ENCODE measurements at places on chromosomes 2 and 18.

DNA sequence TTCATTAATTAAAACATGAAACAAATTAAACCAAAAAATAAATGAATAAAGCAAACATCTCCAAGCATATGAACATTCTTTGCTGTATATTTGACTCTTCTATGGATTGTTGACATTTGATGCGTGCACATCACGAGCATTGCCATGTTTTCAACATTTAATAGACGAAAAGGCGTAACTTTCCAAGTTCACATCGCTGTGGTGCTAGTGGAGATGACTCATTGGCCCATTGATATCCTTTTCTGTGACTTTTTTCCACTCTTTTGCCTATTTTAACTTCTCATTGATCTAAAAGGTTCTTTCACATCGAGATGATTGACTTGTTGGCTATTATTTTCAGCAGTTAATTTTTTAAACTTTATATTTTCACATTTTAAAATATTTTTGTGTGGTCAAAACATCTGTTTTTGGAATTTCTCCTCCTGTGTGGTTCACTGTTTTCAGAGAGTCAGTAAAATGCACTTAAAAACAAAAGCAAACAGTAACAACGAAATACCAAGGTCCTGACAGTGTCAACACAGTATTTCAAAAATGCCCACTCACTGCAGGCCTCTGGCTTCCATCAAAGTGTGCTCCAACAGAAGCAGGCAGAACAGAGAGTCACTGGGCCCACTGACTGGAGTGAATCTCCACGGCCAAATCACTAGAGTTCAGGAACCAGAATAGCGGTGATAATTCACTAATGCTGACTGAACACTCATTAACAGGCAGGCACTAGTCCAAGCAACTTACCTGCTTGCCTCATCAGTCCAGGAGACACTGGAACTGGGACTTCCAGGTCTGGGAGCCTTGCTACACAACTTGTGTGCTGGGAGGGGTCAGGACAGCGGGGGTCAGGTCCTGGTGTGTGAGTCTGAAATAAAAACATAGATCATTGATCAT, 372.2 kb upstream of the SMIM21 start:
- DNase-seq: no peak
- no peaks in the 10 kb centered on the region for H3K36me3 ChIP-seq
- no peak overlapping the region for H3K4me3 ChIP-seq
- no peak overlapping the region for H3K27ac ChIP-seq

GRCh38 chr2:226683944-226684562, 115.6 kb downstream of the IRS1 start:
- H3K27me3 ChIP-seq: peaks cover 7% of the 10 kb centered on the region
- no peak for DNase-seq
- no peak overlapping the region for H3K27ac ChIP-seq

- H3K27me3 ChIP-seq: no peaks in the 10 kb centered on the region
- no peaks in the 10 kb centered on the region for H3K36me3 ChIP-seq
- no peak overlapping the region for H3K27ac ChIP-seq
- no peak overlapping the region for H3K4me3 ChIP-seq
- DNase-seq: peak; percentile 47
These were observed 45.0 kb upstream of the CREB1 start for GRCh38 chr2:207484444-207485391.

DNA sequence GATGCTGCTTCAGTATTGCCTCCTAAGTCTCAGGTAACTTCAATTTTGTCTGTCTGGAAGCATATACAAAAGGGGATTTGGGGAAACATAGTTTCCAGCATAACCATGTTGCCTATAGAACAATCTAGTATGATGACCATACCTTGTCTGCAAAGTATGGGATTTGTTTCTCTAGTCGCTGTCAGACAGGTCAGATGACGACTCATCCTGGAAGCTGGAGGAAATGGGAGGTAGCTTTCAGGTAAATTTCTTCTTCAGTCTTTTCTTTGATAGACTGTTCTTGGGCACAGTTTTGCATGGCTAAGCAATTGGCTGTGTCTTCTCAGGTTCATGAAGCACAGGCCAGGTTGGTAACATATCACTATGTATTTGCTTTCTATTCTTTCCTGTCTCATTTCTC, 2.8 kb upstream of the OSBPL6 start:
- DNase-seq: no peak
- peaks cover 12% of the 10 kb centered on the region for H3K27me3 ChIP-seq
- H3K4me1 ChIP-seq: peaks cover 12% of the 10 kb centered on the region
- no peaks in the 10 kb centered on the region for H3K36me3 ChIP-seq
- no peak overlapping the region for H3K27ac ChIP-seq

DNA sequence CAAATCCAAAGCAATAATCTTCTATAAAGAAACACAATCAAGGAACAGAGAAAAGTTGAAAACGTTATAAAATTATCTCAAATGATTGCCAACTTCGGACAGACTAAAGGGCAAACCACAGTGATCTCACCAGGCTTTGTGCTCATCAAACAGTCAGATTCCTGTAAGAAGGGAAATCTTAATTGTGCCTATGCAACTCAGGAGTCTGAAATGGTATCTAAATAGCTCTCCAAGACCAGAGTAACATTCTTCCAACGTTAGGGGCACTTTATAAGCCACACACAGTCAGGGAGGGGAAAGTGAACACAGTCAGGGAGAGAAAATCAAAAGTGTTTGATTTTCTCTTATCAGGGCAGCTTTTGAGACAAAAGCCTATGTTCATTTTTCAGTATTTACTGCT, 29.4 kb downstream of the PLEKHM3 start:
- H3K27me3 ChIP-seq: no peaks in the 10 kb centered on the region
- no peak overlapping the region for H3K4me3 ChIP-seq
- H3K4me1 ChIP-seq: peaks cover 23% of the 10 kb centered on the region
- no peak for DNase-seq

- H3K4me3 ChIP-seq: no peak overlapping the region
- H3K4me1 ChIP-seq: peaks cover 4% of the 10 kb centered on the region
- H3K27me3 ChIP-seq: no peaks in the 10 kb centered on the region
- H3K27ac ChIP-seq: no peak overlapping the region
- no peak for DNase-seq
- peaks cover 4% of the 10 kb centered on the region for H3K36me3 ChIP-seq
These were observed 81.6 kb downstream of the NDUFA10 start for GRCh38 chr2:239943571-239943970.

DNA sequence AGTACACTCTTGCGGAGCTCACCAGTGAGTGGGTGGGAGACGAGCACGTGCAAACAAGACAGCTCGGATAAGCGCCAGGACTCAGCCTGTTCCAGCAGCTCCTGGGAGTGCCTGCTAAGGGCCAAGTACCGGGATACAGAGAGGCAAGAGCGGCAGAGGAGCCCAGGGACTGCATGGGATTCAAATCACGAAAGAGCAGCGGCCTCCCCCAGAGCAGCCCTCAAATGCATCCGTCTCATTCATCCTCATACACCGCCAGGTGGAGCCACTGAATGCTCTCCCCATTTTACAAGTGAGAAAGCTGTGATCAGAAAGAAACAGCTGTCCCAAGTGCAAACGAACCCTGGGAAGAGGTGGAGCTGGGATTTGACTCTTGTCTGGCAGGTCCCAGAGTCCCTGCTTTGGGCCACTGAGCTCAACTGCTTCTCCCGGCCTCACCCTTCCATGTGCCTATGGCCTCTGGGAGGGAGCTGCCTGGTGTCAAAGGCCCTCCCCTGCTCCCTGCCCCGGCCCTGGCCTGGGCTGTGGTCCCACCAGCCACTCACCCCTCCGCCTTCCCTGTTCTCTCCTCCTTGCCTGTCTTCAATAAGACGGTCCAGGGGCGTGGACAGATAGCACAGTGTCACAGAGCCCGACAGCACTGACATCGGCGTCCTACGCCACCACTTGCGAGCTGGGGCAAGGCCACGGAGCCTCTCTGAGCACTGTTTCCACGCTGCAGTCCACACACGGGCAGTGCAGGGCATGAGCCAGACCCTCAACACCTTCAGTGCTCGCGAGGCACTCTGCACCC, 72.8 kb upstream of the TAF1B start:
- H3K36me3 ChIP-seq: no peaks in the 10 kb centered on the region
- peaks cover 10% of the 10 kb centered on the region for H3K27me3 ChIP-seq
- no peak for DNase-seq
- H3K27ac ChIP-seq: no peak overlapping the region
- no peak overlapping the region for H3K4me3 ChIP-seq

- no peak overlapping the region for H3K27ac ChIP-seq
- no peaks in the 10 kb centered on the region for H3K27me3 ChIP-seq
- no peaks in the 10 kb centered on the region for H3K36me3 ChIP-seq
- H3K4me1 ChIP-seq: peaks cover 2% of the 10 kb centered on the region
These were observed 12.2 kb downstream of the SCN1A start for GRCh38 chr2:166115589-166115988.

- H3K27ac ChIP-seq: no peak overlapping the region
- H3K27me3 ChIP-seq: peaks cover 3% of the 10 kb centered on the region
- no peak for DNase-seq
- no peaks in the 10 kb centered on the region for H3K36me3 ChIP-seq
These were observed 113.9 kb downstream of the MTX2 start for GRCh38 chr2:176383100-176383499.

DNA sequence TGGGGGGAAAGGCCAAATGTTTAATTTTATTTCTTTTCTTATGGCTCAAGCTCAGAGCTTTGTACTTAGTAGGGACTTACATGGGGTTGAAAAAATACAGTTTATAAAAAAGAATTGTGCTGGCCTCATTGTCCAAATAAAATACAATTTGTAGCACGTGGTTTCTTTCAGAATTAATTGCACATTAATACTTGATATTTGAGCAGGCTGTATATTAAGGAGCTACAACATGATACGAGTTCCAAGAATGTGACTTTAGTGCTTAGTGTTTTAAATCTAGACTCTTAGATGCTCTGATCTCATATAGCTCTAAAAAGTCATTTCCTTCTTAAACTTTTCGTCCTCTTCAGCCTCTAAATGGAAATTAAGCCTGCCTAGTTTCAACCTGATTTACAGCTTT, 46.4 kb upstream of the RASGRP3 start:
- H3K4me1 ChIP-seq: no peaks in the 10 kb centered on the region
- no peak for DNase-seq
- peaks cover 4% of the 10 kb centered on the region for H3K27me3 ChIP-seq
- H3K27ac ChIP-seq: no peak overlapping the region
- H3K36me3 ChIP-seq: no peaks in the 10 kb centered on the region
- no peak overlapping the region for H3K4me3 ChIP-seq

DNA sequence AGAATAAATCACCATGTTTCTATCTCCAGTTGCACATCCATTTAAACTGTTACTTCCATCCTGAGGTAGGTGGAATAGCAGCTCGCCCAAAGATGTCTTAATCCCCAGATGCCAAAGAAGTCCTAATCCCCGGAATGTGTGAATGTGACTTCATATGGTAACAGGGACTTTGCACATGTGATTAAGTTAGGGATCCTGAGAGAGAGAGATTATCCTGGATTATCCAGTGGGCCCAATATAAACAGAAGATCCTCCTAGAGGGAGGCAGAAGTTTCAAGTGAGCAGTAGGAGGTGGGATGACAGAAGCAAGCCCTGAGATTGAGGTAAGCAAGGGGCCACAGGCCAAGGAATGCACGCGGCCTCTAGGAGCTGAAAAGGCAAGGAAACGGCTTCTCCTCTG, 19.8 kb downstream of the CREG2 start:
- no peaks in the 10 kb centered on the region for H3K36me3 ChIP-seq
- no peaks in the 10 kb centered on the region for H3K27me3 ChIP-seq
- DNase-seq: no peak
- no peak overlapping the region for H3K4me3 ChIP-seq
- H3K4me1 ChIP-seq: peaks cover 4% of the 10 kb centered on the region
- H3K27ac ChIP-seq: no peak overlapping the region

GRCh38 chr2:51807229-51807628, 775.3 kb upstream of the NRXN1 start:
- no peaks in the 10 kb centered on the region for H3K36me3 ChIP-seq
- DNase-seq: no peak
- H3K4me3 ChIP-seq: no peak overlapping the region
- no peaks in the 10 kb centered on the region for H3K27me3 ChIP-seq
- no peaks in the 10 kb centered on the region for H3K4me1 ChIP-seq

GRCh38 chr2:145245268-145245870, 725.5 kb upstream of the ZEB2 start:
- no peaks in the 10 kb centered on the region for H3K4me1 ChIP-seq
- no peak overlapping the region for H3K4me3 ChIP-seq

- H3K4me3 ChIP-seq: no peak overlapping the region
- H3K27me3 ChIP-seq: no peaks in the 10 kb centered on the region
- peaks cover 26% of the 10 kb centered on the region for H3K36me3 ChIP-seq
- H3K4me1 ChIP-seq: peaks cover 2% of the 10 kb centered on the region
These were observed 56.8 kb downstream of the ATF2 start for GRCh38 chr2:175111200-175111657.

- H3K27me3 ChIP-seq: no peaks in the 10 kb centered on the region
- no peak for DNase-seq
- no peaks in the 10 kb centered on the region for H3K4me1 ChIP-seq
- H3K27ac ChIP-seq: no peak overlapping the region
These were observed 223.3 kb downstream of the RIT2 start for GRCh38 chr18:42892181-42892580.

All from memory B cell (primary cell).